Stimulated activated CD4-positive, alpha-beta T cell treated with anti-CD3 and anti-CD28 coated beads, TNF-alpha, amount 100 ng/mL, for 1 hour (primary cell): ENCODE measurements at places on chromosomes 2 and 18.

GRCh38 chr2:179550214-179550613 lies 285.6 kb upstream of the SESTD1 start:
- no peak for DNase-seq

DNA sequence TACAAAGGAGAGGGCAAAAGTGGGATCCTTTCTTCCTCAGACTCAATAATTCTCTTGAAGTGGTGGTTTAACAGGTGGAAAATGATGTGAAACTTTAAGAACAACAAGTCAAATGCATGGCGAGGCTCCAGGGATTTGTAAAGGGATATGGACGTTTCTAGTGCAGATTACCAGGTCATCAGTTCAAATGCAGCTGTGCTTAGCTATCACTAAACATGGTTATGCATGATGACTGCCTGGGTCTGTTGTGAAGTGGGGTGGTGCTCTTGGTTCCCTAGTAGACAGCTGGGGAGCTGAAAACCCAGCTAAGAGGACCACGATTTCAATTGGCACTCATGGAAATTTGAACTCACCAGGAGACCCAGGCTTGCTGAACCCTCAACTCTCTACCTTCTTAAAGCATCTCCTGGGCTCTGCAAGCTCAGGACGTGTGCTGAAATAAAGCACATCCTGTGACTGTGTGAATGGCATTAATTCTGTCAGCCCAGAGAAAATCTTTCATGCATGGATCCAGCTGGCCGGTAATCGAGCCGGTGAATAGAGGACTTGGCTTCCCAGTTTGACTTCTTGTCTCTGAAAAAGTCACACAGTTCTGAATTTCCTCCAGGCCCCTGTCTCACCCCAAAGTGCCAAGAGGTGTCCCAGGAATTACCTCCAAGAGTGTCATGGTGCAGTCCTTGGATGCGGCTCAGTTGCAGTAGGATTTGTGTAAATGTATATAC lies 146.1 kb downstream of the MTX2 start:
- no peak for DNase-seq

- no peak for DNase-seq
Observed at GRCh38 chr2:144464730-144465129, 55.2 kb downstream of the ZEB2 start.

GRCh38 chr2:102615620-102616436 lies 3.5 kb upstream of the SLC9A2 start:
- no peak for DNase-seq

- no peak for DNase-seq
Observed at GRCh38 chr2:236352761-236353593, 88.8 kb upstream of the ASB18 start.

- DNase-seq: no peak
Observed at GRCh38 chr18:179499-179898, 21.1 kb downstream of the USP14 start.

GRCh38 chr2:74778381-74779264 lies 55.3 kb upstream of the HK2 start:
- DNase-seq: no peak

DNA sequence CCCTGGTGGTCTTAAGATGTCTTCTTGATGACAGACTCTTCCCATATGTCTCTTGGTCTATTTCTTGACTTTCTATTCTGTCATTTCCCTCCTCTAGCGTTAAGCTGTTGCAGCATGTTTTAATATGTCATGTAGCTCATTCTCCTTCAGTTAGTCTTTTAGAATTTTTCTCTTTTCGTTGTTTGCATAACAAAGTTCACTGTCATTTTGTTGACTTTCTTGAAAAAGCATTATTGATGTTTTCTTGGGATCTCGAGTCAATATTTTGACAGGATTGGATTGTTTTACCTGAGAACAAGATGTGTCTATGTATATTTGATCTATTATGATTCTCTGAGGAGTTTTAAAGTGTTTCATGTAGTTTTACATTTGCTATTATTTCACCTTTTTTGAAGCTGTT lies 24.8 kb downstream of the SOCS6 start:
- no peak for DNase-seq

- DNase-seq: no peak
Observed at GRCh38 chr18:4130734-4131719, 324.1 kb downstream of the DLGAP1 start.

- DNase-seq: no peak
Observed at GRCh38 chr2:157777427-157777826, 98.7 kb downstream of the ACVR1 start.

DNA sequence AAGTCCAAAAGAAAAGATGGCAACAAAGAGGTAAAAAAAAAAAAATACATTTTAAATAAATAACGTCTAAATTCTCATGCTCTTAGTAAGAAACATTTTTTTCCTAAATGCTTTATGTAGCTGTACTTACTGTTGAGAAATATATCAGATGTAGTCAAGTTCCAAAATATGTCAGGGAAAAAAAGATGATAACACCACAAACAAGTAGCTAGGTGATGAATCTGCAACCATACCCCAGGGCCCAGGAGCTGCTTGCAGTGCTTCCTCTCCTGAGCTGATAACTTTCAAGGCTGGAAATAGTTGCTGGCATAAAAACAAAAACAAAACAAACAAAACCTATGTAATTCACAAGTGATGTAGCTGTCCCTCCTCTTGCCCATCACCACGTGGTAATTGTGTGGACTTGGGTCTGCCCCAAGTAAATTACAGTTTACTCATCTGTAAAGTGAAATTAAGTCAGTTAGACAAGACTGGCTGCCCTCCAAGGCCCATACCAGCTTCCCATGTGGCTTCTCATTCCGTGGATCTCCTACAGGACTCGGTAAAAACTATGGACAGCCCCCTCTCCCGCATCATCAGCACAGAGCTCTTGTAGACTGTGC lies 82.6 kb downstream of the SP100 start:
- no peak for DNase-seq

DNA sequence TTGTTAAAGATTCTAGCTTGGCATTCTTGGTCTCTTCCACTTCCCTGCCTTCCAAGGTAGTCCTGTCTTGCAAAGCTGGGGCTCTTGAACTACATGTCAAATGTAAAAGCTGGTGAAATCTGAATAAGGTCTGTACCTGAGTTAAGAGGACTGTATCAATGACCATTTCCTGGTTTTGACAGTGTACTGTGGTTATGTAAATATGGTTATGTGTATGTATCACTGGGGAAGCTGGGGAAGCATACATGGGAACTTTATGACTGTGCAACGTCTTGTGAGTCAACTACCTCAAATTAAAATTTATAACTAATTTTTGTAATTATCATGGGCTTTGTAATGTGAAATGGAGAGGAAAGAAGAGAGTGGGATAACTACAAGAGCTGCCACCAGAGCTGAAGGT lies 81.7 kb downstream of the COL4A4 start:
- no peak for DNase-seq

DNA sequence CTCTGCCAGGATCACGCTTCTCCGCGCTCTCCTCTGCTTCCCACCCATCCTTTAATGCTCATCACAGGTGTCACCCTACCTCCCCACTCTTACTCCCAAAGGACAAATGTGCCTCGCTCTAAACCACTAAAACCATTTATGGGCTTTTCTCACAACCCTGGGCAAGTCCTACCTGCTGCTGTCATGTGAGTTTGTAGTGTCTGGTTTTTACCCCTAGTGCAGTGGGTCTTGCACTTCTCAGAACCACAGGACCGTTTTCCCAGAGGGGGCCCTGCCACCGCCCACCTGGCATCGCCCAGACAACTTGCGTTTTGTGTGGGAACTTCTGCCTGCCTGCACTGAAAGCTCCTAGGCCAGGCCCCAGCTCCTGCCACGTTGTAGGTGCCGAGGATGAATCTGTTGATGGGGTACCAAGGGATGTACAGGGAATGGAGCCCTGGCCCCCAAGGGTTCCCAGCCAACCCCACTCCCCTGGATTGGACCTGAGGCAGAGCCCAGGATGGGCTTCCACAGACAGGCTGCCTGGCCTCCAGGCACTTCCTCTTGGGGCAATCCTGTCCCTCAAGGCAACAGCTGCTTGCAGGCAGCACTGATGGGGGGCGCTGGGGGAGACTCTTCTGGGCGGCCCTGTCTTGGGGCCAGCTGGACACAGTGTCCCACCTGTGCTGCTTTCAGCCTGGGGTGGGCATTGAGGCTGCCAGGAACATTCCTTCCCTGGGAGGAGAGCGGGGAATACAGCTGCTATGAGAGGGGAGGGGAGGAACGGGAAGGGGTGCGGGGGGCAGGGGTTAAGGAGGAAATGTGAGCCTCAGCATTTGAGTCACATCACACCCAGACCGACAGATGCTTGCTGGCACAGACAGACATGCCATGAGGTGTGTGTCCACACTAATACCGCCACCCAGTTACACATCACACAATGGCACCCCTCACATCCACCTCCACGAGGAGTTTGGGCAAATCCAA lies 176.3 kb downstream of the ZFP36L2 start:
- no peak for DNase-seq

- no peak for DNase-seq
Observed at GRCh38 chr2:168529054-168529833, 73.2 kb downstream of the CERS6 start.

DNA sequence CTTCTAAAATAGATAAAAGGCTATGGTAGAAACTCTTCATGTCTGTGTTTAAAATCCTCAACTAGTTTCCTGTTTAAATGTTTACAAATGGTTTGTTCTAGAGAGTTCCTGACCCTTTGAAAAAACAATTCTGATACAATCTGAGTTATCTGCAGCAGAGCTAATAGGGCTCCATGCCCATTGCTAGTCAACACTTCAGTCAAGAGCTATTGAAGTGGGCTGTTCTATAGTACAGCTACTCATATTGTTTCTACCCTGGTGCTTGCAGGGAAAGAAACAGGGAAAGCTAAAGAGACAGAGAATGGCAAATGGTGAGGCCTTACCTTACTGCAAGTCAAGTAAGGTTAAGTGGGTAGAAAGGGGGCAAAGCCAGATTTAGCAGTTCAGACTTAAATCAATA lies 112.3 kb upstream of the CAVIN2 start:
- no peak for DNase-seq

- DNase-seq: no peak
Observed at GRCh38 chr18:23994361-23994902, 20.1 kb upstream of the TTC39C start.

DNA sequence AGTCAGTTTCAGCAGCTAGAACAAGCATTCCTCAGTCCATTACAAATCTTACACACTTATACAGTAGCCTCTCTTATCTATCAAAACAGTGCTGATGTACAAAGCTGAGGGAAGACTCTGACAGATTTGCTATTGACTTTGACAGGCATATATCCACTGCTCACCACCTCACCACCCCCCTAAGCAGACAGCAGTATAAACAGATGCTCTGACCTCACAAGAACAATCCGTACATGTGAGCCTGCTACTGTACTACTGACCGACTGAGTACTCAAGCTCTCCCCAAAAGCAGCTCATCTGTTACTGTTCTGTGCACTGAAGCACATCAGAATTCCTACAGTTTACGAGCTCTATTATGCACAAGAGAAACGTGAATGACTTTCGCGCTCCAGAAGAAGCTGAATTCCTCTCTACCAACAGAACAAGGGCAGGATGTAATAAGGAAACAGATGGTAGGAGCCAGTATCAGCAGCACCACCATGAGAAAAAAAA lies 95.6 kb upstream of the PDE1A start:
- no peak for DNase-seq

- no peak for DNase-seq
Observed at GRCh38 chr2:186618696-186619095, 28.8 kb downstream of the ITGAV start.

- DNase-seq: no peak
Observed at GRCh38 chr2:5618271-5618670, 73.9 kb upstream of the SOX11 start.
